Keratinocyte (primary cell): ENCODE measurements at places on chromosomes 4 and X.

GRCh38 chr4:56637791-56638190, 43.3 kb downstream of the HOPX start:
- DNase-seq = no peak

- DNase-seq = no peak
Measured at GRCh38 chr4:66000510-66001117, 330.3 kb upstream of the EPHA5 start.

GRCh38 chr4:173009129-173009823, 159.3 kb upstream of the GALNT7 start:
- no peak for DNase-seq

- no peak for DNase-seq
Measured at GRCh38 chrX:151825007-151825406, 87.7 kb upstream of the MAGEA4 start.

- DNase-seq = no peak
Measured at GRCh38 chrX:46587158-46587557, 13.6 kb downstream of the CHST7 start.

DNA sequence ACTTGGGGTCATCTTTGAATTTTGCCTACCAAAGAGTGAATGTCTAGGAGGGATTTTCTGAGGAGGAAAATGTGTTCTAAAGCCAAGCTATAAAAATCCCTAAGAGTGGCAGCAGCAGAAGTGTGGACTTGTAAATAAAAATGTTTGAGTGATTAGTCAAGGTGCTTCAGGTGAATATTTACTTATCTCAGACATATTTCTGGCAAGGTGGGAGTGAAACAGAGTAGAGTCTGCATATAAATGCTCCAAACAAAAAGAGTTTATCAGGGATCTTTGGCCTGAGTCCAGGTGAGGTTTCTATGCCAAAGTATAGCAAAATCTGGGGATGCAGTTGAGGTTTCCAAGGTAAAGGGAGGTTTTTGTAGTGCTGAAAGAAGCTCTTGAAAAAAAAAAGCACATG, 19.7 kb downstream of the CYSLTR1 start:
- no peak for DNase-seq

- no peak for DNase-seq
Measured at GRCh38 chr4:165210566-165210965, 3.2 kb downstream of the KLHL2 start.

- DNase-seq = no peak
Measured at GRCh38 chrX:42967681-42968300, 189.8 kb upstream of the PPP1R2C start.

GRCh38 chr4:172055498-172055897, 242.3 kb downstream of the GALNTL6 start:
- DNase-seq = no peak

- DNase-seq = no peak
Measured at GRCh38 chr4:168374772-168375523, 56.4 kb upstream of the DDX60 start.

- no peak for DNase-seq
Measured at GRCh38 chr4:177266506-177266905, 43.2 kb upstream of the NEIL3 start.

GRCh38 chr4:26992657-26993361, 132.2 kb downstream of the STIM2 start:
- DNase-seq = no peak

DNA sequence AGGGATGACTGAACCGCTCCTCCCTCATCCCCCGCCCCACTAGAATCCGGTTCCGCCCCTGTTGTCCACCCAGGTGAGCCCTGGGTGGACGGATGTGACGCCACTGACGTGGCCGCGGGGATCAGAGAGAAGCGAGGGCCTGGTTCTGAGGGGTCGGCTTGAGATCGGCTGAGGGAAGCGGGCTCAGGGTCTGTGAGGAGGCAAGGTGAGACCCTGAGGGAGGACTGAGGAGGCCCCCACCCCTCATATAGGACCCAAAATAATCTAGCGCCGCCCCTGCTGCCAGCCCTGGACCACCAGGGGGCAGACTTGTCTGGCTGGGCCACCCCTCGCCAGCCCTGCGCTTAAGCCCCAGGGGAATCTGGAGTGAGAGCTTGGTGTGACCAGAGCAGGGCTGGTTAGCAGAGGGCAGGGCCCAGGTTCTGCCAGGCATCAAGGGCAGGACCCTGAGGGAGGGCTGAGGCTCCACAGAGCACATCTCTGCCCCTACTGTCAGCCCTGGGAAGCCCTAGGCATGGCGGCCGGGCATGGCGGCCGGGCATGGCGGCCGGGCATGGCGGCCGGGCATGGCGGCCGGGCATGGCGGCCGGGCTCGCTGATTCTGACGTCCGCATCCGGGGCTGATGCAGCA, at the start of gene MAGEA8:
Gene MAGEA8, plus strand, starts transcription at position 103 of the 631 bp plus-strand sequence. CDS start 3,090 bp downstream, outside the sequence.
- no peak for DNase-seq

DNA sequence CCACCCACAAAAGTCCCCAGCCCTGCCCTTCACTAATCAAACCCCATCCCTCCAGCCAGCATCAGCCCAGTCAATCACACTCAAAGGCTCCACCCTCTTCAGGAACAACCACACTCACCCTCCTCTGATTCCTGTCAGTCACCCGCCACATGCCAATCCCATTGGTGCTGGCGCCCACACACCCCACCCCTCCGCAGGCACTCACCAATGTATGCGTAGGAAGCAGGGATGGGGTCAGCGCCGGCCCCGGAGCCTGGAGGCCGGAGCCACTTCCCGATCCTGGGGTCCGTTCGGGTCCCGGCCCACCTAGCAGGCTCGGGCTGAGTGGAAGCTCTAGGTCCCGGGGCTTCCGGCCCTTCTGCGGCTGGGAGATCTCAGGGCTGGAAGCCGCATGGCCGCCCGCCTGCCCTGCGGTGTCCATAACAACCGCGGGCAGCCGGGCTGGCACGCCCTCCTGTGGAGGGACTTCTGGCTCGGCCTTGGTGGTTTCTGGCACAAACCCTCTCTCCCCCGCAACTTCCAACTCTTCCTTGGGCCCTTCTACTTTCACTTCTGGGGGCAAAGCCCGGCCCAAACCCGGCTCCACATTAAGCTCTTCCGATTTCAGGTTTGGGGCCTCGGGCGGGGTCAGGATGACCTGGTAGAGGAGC, 7.9 kb upstream of the CFP start:
- no peak for DNase-seq

DNA sequence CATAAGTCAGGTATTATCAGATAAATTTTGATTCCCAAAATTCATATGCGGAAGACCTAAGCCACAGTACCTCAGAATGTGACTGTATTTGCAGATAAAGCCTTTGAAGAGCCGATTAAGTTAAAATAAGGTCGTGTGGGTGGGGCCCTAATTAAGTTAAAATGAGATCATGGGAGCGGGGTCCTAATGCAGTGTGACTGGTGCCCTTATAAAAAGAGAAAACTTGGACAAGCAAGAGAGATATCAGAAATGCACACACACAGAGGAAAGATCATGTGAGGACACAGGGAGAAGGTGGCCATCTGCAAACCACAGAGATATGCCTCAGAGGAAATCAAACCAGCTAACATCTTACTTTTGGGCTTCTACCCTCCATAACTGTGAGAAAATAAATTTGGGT, 236.1 kb downstream of the FBXO8 start:
- DNase-seq = no peak

DNA sequence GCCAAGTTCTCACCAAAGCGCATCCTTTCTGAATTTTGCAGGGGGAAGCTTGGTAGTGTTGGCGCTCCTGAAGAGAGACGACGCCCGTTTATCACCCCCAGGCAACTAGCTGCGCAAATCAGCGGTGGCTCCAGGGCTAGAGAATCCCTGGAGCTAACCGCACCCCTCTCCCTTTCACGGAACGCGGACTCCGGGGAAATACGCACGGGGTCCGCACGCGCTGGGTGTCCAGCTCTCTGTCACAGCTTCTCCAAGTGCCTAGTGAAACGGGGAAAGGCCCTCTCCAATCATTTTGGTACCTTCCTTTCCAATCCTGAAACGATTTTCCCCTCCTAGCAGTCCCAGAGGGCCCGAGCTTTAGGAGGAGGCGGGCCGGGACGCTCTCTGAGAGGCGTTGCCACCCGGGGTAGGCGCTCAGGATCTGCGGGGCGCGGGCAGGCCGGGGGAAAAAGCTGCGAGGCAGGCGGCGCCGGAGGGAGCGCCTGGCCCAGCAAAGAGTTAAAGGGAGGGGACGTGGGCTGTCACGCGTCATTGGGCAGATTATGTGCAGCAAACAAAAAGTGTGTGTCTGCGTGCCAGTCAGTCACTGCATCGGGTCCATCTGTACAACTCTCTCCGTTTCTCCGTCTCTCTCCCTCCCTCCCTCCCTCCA, at the start of gene PRDM8:
Gene PRDM8, plus strand, starts transcription at position 582 of the 652 bp plus-strand sequence. CDS start 2,578 bp downstream, outside the sequence.
- no peak for DNase-seq

DNA sequence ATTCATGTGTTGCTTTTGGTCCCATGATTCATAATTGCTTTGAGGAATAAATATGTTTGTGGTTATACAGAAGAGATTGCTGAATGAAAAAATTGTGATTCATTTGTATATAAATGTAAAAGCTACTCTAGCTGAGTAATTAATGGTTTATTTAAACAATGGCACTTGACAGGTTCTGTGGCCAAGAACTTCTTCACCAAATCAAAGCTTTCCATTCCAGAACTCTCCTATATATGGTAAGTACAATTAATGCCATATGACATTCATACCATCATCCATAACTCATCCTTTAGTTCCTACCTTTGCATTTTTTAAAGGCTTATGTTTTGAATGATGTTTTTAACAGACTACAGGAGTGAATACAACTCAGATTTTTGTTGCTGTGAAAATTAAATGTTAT, 105.8 kb downstream of the REPS2 start:
- DNase-seq = no peak
